ENCODE measurements at places on chromosomes 6 and 20.

GRCh38 chr6:28480253-28480932 lies 35.2 kb downstream of the GPX6 start:
- H3K4me1 ChIP-seq: no peaks in the 10 kb centered on the region
- no peak overlapping the region for H3K4me3 ChIP-seq
- no peaks in the 10 kb centered on the region for H3K36me3 ChIP-seq
- no peak for DNase-seq
- no peak overlapping the region for H3K27ac ChIP-seq
- no peaks in the 10 kb centered on the region for H3K27me3 ChIP-seq

GRCh38 chr20:45300961-45301360 lies 5.7 kb upstream of the RBPJL start:
- no peak overlapping the region for H3K4me3 ChIP-seq
- no peak overlapping the region for H3K27ac ChIP-seq

DNA sequence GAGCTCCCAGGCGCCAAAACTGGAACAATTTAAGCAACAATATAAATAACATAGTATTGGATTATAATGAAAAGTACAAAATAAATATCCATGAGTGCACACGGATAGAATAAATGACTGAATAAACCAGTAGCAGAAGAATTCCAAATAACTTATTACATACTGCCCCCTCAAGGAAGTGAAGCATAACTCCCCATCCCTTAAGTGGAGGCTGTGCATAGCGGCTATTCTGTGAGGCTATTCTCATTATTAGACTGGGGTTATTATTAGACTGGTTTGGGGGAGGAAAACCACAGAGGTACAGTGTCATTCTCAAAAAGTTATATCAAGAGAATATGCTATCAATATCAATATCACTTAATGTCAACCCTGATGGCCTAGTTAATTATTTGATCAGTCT lies 94.4 kb upstream of the SIRPA start:
- H3K36me3 ChIP-seq: no peaks in the 10 kb centered on the region
- no peaks in the 10 kb centered on the region for H3K4me1 ChIP-seq
- H3K27ac ChIP-seq: no peak overlapping the region
- H3K4me3 ChIP-seq: no peak overlapping the region

- no peaks in the 10 kb centered on the region for H3K27me3 ChIP-seq
- H3K36me3 ChIP-seq: no peaks in the 10 kb centered on the region
- DNase-seq: no peak
- no peaks in the 10 kb centered on the region for H3K4me1 ChIP-seq
Observed at GRCh38 chr6:122726649-122727048, 52.9 kb upstream of the FABP7 start.

GRCh38 chr6:30618270-30618797 lies 694 bp downstream of the MRPS18B start:
- H3K36me3 ChIP-seq: no peaks in the 10 kb centered on the region
- H3K4me1 ChIP-seq: peaks cover 19% of the 10 kb centered on the region
- H3K27ac ChIP-seq: peak overlapping the region; percentile 91
- DNase-seq: no peak
- peak overlapping the region; percentile 57 for H3K4me3 ChIP-seq

DNA sequence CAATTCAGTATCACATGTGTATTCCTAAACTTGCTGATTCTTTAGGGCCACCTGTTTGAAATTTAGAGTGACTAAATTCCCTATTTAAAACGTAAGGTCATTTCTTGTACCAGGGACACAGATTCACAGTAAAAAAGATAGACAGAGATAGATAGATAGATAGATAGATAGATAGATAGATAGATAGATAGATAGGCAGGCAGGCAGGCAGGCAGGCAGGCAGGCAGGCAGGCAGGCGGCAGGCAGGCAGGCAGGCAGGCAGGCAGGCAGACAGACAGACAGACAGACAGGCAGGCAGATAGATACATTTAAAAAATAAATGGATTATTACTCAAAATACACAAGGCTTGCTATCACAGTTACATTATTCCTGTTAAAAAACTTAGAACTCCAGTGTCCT lies 54.2 kb downstream of the AGPAT4 start:
- no peak for DNase-seq
- no peak overlapping the region for H3K27ac ChIP-seq
- H3K4me1 ChIP-seq: no peaks in the 10 kb centered on the region
- no peaks in the 10 kb centered on the region for H3K27me3 ChIP-seq

GRCh38 chr6:110951008-110951407 lies 7.5 kb upstream of the GTF3C6 start:
- H3K4me1 ChIP-seq: no peaks in the 10 kb centered on the region
- H3K36me3 ChIP-seq: no peaks in the 10 kb centered on the region

DNA sequence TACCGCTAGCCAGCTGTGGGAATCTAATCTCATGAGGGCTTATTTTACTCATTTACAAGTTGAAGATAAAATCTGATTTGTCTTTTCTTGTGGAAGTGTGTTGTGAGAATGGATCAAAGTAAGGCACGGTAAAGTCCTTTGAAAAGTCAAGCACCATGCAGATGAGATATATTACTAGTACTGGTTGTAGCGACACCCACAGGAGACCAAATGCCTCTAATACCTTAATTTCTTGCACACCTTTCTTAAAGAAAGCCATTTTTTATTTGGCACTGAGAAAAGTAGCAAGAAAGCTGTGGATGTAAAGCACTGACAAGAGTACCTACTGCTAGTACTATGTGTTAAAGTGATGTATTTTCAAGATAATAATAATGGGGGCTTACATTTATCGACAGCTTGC lies 191.0 kb upstream of the MMS22L start:
- no peaks in the 10 kb centered on the region for H3K36me3 ChIP-seq
- H3K27ac ChIP-seq: no peak overlapping the region
- H3K4me3 ChIP-seq: no peak overlapping the region

- H3K27me3 ChIP-seq: no peaks in the 10 kb centered on the region
- peak overlapping the region; percentile 91 for H3K27ac ChIP-seq
- no peaks in the 10 kb centered on the region for H3K36me3 ChIP-seq
- no peak for DNase-seq
- H3K4me3 ChIP-seq: peak overlapping the region; percentile 36
- no peaks in the 10 kb centered on the region for H3K4me1 ChIP-seq
Observed at GRCh38 chr6:44222486-44223318, 693 bp upstream of the SLC29A1 start.

DNA sequence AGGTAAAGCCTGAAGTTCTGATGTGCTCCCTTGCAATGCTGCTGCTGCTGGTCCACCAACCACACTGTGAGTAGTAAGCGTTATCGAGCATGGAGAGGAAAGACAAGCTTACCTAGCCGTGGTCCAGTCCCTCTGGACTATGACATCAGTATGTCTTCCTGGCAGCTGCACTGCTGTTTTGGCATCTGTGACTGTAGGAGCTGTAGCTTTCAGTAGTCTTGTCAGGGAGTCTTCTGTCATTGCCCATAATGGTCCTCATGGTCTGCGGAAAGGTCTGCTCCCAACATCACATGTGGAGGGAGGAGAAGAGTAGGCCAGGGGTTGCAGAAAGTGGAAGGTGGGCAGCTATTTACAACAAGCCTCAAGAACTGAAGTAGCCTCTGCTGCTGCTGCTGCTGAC lies 26.8 kb upstream of the TMEM217 start:
- DNase-seq: no peak
- H3K4me1 ChIP-seq: no peaks in the 10 kb centered on the region
- no peaks in the 10 kb centered on the region for H3K27me3 ChIP-seq
- no peak overlapping the region for H3K4me3 ChIP-seq
- H3K27ac ChIP-seq: no peak overlapping the region

- H3K27ac ChIP-seq: peak within 1 kb of the TSS; percentile 91
- DNase-seq: peak; percentile 97
- H3K4me1 ChIP-seq: no peaks in the 10 kb centered on the region
- H3K4me3 ChIP-seq: peak within 1 kb of the TSS; percentile 69
Observed at GRCh38 chr6:30719791-30720737, at the start of gene TUBB. Gene TUBB, plus strand, starts transcription at chr6:30720352. Its CDS starts 155 bp downstream, at chr6:30720507.

- no peak for DNase-seq
- no peak overlapping the region for H3K27ac ChIP-seq
- no peak overlapping the region for H3K4me3 ChIP-seq
- no peaks in the 10 kb centered on the region for H3K36me3 ChIP-seq
- H3K4me1 ChIP-seq: no peaks in the 10 kb centered on the region
Observed at GRCh38 chr6:138885156-138885819, 89.4 kb downstream of the ECT2L start.

GRCh38 chr20:35661053-35661452 lies 3.6 kb downstream of the CPNE1 start:
- H3K36me3 ChIP-seq: no peaks in the 10 kb centered on the region
- H3K27ac ChIP-seq: peak overlapping the region; percentile 1
- no peaks in the 10 kb centered on the region for H3K27me3 ChIP-seq
- H3K4me3 ChIP-seq: no peak overlapping the region

GRCh38 chr6:63731930-63732329 lies 96.3 kb downstream of the PHF3 start:
- no peaks in the 10 kb centered on the region for H3K27me3 ChIP-seq
- H3K4me1 ChIP-seq: no peaks in the 10 kb centered on the region
- H3K4me3 ChIP-seq: no peak overlapping the region
- H3K36me3 ChIP-seq: no peaks in the 10 kb centered on the region
- DNase-seq: no peak

DNA sequence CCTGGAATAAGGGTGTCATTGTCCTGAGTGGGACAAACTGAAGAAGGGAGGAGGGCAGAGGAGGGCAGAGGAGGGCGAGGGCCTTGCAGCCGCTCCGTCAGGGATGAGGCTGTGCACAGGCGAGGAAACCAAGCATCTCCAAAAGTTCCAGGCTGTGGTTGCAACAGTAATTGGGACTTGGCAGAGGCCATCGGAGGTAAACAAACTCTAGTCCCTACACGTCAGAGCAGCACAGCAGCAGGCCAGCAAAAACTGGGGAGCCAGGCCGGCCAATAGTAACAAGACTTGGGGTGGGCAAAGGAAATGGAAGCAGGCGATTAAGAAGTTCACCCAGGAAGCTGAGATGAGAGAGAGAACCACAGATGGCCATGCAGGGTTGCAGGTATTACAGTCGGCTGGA lies 142.8 kb downstream of the SMOC2 start:
- no peaks in the 10 kb centered on the region for H3K27me3 ChIP-seq
- no peaks in the 10 kb centered on the region for H3K36me3 ChIP-seq
- no peak for DNase-seq
- H3K4me3 ChIP-seq: no peak overlapping the region
- no peak overlapping the region for H3K27ac ChIP-seq
- no peaks in the 10 kb centered on the region for H3K4me1 ChIP-seq

Measured in uterus (tissue), 4 donors.